Motor neuron (in vitro differentiated cells): ENCODE measurements at places on chromosomes 2 and 18. TPM values are rescaled to one million over a fixed set of nuclear protein-coding genes. Genes with fewer than 3 reads are reported as not detected.

The RNF103 gene
- 13.5 and 13.9 TPM in 2 replicates for total RNA-seq

- ATAC-seq: no peak
Observed at GRCh38 chr2:161085149-161085548, 75.1 kb upstream of the TANK start.

- no peak for ATAC-seq
Observed at GRCh38 chr2:44645937-44646336, 284.2 kb downstream of the CAMKMT start.

The UGT1A8 gene
- not detected in 2 replicates for total RNA-seq

The CLHC1 gene
- 16.3 and 17.5 TPM in 2 replicates for total RNA-seq

DNA sequence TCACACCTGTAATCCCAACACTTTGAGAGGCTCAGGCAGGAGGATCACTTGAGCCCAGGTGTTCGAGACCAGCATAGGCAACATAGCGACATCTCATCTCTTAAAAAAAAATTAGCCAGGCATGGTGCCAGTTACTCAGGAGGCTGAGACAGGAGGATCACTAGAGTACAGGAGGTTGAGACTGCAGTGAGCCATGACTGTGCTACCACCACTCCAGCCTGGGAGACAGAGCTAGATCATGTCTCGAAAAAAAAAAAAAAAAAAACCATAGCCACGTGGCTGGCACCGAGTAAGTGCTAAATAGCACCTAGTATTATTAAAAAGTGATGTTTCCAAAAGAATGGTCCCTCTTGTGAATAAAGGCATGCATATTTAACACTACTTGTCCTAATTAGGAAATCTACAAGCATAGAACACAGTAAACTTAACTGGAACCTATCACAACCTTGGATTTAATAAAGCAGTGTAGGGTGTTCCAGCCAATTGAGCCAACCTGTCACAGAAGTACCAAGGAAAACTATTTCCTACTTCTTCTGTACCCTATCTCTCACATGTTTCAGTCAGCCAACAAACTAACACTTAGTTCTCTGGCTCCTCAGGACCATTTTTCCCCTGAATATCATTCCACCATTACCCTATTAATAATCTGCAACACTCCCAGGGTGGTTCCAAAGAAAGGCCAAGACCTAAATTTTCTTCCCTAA is 8.8 kb downstream of the RAB1A start:
- no peak for ATAC-seq

The CKAP2L gene
- total RNA-seq: 9.0 and 10.8 TPM in 2 replicates

GRCh38 chr2:207149249-207150213 is 16.2 kb downstream of the KLF7 start:
- ATAC-seq: no peak

GRCh38 chr2:150476809-150477302 is 10.6 kb downstream of the RND3 start:
- peak; percentile 16 for ATAC-seq

The SMYD1 gene
- 0.48 and 0.92 TPM in 2 replicates for total RNA-seq

- ATAC-seq: no peak
Observed at GRCh38 chr2:157815421-157815820, 60.7 kb downstream of the ACVR1 start.

DNA sequence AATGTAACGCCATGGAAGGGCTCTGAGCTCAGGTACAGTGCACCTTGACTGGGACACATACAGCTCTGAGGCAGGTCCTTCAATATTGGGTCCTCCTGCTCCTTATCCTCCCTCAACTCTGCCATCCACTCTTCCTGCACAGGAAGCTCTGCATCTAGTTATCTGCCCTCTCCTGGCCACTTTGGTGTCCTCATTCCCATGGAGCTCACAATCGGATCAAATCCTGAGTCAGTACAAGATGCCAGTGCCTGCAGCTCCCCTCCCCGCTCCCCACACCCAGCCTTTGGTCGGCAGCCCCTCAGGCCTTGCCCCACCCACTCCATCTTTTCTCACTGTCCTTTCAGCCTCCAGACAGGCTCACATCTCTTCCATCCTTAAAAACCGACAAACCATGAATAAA is 58.0 kb downstream of the LRRFIP1 start:
- no peak for ATAC-seq

DNA sequence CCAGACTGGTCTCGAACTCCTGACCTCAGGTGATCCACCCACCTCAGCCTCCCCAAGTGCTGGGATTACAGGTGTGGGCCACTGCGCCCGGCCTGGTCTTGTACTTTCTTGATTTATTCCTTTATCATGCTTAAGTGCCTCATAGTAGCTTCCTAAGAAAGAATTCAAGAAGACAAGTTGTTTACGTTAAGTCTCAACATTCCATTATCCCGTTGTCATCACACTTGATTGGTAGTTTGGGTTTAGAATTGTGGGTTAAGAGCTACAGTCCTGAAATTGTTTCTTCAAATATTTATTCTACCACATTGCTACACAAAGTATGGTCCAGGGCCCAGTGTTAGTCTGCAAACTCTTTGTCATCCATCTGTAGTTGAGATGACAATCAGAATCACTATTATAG is 194.0 kb downstream of the VWC2L start:
- no peak for ATAC-seq

DNA sequence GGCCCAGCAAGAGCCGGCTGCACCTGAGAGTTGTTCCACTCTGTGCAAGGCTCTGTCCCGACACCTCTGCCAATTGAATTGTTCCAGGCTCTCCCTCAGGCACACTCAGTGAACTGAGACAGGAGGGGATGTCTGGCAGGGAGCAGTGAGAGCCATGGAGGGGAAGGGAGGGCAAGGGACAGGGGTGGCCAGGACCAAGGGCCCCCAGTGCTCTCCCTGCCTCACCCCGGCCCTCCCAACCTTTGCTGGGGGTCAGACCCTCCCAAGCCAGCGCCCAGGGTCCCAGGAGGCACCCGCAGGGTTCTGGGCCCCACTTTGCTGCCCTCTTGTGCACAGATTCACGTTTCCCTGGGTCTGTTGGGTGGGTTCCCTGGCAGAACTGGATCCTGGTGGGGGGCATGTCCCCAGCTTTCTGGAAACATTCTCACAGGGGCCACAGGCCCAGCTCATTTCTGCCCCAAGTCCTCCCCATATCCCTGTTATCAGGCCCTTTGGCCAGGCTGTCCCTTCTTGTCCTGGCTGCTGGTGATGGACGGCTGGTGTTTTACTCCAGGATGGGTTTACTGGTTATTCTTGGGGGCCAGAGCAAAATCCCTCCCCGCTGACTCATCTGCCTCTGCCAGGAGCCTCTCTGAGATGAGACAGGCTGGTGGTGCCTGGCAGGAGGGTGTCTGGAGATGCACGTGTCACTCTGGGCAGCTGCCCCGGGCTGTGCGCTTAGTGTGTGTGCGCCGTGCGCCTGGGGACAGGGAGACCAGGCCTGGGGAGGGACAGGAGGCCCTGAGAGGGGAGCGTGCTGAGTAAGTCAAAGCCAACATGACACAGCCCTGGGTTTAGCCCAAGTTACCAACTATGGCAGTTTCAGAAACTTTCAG is 136.5 kb upstream of the CTDP1 start:
- ATAC-seq: no peak

DNA sequence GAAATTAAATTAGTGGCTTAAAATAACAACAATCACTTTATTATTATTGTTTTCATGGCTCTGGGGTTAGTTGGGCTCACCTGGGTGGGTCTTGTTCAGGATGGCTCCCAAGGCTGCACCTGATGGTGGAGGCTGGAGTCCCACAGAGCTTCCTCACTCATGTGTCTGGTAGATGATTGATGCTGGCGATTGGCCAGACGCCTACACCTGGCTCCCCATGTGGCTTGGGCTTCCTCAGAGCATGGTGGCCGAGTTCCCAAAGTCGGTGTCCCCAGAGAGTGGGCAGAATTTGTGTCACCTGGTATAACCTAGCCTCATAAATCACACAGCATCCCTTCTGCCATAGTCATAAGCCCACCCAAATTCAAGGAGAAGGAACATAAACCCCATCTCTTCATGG is 18.2 kb downstream of the DBI start:
- ATAC-seq: no peak

DNA sequence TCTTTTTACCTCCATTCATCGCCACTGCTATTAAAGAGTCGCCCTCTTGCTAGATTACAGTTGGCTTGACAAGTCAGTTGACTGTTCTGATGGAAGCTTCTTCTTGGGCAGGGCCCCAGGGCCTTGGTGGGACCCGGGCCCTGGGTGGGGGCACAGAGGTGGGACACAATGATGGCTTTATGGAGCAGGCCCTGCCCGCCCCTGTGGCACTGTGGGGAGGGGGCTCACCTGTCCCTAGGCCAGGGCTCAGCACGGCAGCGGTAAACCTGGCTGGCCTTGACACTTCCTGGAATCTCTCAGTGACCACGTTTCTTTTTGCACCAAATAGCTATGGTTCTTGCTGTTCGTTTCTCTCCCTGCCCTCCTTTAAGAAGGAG is 4.9 kb upstream of the HS6ST1 start:
- no peak for ATAC-seq
